ENCODE measurements at places on chromosomes 11 and 22.

DNA sequence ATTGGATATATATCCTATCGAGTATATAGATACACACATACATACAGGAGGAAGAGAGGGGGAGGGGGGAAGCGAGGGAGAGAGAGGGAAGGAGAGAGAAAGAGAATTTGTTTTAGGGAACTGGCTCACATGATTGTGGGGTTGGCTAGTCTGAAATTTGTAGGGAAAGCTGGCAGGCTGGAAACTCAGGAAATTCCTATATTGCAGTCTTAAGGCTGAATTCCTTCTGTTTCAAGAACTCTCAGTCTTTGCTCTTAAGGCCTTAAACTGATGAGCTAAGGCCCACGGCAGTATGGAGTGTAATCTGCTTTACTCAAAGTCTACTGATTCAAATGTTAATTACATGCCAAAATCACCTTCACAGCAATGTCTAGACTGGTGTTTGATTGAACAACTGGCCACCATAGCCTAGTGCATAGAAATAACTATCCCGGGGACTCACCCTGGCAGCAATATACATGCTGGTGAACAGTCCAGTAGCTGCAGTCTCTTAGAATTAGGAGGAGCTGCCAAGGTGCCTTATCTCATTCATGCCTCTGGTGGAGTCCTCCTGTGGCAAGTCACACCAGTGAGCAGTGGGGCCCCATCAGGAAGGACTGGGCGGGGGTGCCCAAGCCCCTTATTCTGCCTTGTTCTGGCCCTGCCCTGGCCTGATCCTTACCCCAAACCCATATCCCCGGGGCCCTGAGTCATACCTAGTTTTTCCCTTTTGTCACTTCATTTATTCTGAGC is 59.7 kb upstream of the AMPD3 start:
- DNase-seq = peak; percentile 56

DNA sequence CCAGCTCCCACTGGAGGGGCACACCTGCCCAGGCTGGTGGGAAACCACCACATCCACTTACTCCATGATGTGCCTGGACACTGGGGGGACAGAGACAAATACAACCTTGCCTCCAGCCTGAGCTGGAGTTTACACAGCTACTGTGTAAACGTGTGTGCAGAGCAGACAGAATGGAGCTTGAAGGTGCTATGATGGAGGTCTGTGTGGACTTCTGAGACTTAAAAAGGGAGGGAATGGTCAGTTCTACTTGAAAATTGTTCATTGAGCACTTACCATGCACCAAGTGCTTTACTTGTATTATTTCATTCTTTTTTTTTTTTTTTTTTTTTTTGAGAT is 11.2 kb downstream of the CDCA5 start:
- DNase-seq = no peak

- no peak for DNase-seq
Observed at GRCh38 chr11:133897331-133897650, 52.0 kb upstream of the SPATA19 start.

- no peak for DNase-seq
Observed at GRCh38 chr22:17079572-17079971, 5.2 kb upstream of the IL17RA start.

DNA sequence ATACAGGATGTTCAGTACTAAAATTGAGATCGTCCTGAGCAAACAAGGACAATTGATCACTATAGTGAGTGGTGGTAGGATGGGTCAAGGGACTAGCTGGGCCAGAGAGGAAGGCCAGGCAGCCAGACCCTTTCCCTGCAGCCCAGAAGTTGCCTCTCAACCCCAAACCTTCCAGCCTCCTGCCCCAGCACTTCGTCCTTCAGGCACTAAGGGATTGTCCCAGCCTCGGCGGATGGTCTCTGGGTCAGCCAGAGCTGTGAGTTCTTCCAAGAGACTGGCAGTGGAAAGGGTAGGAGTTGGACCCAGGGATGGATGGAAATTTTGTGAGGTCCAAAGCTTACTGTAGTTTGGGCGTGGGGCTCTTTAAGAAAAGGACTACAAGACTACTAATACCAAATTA is 3.6 kb upstream of the LMO1 start:
- DNase-seq = no peak

DNA sequence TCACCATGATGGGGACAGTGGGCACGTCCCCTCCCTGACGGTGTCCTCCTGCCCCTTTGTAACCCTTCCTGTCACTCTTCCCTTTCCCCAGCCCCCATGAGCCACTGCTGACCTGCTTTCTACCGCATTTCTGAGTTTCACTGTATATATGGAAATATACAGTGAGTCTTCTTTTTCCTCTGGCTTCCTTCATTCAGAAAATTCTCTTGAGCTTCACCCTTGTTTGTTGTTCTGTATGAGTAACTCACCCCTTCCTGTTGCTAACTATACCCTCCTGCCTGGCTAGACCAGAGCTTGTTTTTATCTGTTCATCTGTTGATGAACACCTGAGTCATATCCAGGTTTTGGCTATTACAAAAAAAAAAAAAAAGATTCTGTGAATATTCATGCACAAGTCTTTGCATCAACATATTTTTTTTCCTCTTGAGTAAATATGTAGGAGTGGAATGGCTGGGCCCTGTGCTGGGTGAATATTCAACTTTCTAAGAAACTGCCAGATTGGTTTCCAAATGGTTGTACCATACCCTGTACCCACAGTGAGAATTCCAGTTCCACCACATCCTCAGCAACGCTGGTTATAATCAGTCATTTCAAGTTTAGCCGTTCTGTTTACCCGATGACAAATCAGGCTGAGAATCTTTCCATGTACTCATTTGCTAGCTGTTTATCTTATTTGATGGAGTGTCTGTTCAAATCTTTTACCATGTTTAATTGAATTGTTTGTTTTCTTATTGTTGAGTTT is 62.0 kb downstream of the IGF2 start:
- no peak for DNase-seq

DNA sequence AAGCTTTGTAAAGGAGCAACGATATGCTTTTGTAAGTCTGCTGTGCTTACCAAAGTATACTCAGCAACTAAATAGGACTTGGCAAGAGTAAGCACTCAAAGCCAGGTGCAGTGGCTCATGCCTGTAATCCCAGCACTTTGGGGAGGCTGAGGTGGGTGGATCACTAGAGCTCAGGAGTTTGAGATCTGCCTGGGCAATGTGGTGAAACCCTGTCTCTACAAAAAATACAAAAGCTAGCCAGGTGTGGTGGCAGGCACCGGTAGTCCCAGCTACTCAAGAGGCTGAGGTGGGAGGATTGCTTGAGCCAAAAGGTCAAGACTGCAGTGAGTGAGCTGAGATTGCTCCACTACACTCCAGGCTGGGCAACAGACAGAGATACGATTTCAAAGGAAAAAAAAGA is 67.5 kb downstream of the PAK1 start:
- no peak for DNase-seq

DNA sequence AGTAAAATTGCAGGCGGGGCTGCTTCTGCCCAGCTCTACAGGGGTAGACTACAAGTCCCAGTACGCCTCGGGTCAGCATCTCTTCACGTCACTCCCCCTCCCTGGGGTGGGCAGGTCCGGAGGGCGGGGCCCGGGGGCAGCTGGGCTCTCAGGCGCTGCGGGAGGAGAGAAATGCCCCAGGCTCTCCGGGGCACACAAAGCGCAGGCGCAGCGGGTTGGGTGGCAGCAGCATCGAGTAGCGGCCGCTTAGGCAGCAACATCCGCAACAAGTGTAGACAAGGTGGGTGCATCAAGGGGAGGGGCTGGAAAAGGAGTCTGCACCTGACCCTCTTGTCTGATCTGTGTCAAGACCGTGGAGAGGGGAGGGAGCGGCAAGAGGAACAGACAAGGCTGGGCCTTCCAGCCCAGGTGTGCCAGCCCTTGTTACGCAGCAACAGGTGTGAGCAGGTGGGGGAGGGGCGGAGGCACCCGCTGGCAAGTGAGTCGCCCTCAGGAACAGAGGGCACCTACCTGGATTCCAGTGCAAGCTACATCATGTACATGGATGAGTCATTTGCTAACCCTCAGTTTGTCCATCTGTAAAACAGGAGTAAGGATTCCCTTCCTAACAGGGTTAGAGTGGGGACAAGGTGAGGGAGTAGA is 1.2 kb downstream of the PLEKHB1 start:
- DNase-seq = peak; percentile 89

DNA sequence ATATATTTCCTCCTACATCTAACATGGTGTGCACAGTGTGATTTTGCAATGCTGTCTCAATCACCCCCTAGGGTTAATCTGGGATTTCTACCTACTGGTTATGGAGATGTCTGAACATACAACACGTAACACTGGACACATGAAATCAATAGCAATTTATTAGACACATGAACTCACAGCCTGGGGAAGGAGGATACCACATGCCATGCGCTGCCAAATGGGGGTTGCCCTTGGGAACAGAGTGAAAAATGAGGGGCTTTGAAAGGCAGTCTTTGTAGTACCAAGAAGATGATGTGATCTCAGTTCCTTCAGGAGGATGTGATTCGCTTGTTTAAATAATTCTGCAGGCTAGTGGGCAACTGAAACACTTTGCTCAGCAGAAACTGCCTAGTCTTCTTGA is 253.6 kb upstream of the LRRC4C start:
- DNase-seq = no peak

DNA sequence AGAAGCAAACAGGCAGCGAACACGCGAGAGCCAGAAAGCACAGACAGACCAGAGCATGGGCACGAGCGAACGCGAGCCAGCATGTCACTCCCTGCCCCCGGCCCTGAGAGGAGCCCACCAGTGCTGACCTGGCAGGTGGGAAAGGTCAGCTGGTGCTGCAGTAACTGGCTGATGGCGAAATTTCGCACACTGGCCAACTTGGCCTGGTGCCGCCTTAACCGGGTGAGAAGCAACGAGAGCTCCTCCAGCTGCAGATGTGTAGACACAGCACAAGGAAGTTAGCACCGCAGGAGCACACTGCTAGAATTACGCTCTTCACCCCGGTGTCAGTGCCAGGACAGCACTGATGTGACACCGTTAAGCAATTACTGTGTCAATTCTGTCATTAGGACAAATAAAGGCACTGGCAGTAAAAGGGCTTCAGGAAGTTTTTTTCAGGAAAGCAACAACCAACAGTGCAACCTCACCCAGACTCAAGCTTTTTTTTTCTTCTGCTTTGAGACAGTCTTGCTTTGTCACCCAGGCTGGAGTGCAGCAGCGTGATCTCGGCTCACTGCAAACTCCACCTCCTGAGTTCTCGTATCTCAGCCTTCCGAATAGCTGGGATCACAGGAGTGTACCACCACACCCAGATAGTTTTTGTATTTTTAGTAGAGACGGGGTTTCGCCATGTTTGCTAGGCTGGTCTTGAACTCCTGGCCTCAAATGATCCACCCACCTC is 76.8 kb downstream of the C11orf58 start:
- DNase-seq = peak; percentile 79

GRCh38 chr11:126384449-126385070 is 29.1 kb downstream of the ST3GAL4 start:
- DNase-seq = no peak

DNA sequence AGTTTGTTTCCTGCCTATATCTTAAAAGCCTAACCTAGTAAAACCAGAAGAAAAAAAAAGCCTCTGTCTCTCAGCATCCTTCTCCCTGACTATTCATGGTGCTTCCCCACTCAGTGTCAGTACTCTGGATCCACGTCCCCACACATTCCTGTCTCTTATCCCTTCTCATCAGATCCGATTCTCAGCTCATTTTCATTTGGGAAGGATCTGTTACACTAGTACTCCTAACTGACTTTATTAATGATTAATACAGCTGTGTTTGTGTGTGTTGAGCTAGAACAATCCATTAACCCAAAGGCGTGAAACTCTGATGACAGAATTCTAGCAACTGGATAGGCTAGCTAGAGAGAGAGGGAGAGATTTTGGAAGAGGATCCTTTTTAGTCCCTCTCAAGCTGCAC is 1.5 kb downstream of the PRRG4 start:
- no peak for DNase-seq

GRCh38 chr11:86097980-86098379 is 29.1 kb upstream of the PICALM start:
- no peak for DNase-seq

- no peak for DNase-seq
Observed at GRCh38 chr11:1126935-1127663, 30.7 kb upstream of the MUC5AC start.

DNA sequence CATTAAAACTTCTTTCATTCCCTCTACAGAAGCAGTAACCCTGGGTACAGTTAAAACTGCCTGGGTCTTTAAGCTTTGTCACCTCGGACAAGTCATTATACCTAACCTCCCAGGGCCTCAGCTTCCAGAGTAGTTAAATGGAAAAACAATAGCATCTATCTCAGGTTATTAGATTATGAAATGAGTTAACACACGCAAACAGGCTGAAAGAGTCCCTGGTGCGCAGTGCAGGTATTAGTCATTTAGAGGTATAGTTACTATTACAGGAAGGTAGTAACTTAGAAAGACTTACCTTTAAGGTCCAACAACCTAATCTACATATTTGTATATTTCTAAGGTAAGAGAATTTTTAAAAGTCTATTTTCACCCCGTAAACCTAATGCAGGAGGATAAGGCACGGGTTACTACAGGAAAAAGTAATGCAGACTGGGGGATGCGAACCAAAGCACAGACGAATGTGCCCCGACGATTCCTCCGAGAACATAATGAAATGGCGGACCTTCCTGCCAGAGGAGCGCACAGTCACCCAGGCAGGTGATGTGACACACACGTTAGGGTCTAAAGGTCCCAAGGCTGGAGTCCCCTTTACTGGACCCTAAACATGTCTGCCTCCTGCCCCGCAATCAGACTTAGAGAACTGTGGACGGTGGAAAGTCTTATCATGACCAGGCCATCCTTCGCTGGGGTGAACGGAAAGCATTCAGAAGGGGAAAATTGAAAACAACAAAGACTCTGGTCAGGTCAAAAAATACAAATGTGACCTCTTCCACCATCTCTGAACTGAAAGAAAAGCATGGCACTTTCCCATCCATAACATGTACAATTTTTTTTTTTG is 1.3 kb downstream of the NAP1L4 start:
- DNase-seq = no peak
